ENCODE measurements at places on chromosomes 5 and 9.
A peak's percentile ranks its signal among the peaks of the same experiment; 100 is the strongest.

DNA sequence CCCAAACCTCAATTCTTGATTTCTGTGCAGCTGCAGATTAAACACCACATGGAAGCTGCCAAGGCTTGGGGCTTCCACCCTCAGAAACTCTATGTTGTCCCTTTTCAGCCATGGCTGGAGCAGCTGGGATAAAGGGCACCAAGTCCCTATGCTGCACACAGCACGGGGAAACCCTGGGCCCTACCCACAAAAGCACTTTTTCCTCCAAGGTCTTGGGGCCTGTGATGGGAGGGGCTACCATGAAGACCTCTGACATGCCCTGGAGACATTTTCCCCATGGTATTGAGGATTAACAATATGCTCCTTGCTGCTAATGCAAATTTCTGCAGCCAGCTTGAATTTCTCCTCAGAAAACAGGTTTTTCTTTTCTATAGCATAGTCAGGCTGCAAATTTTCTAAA, 41.8 kb upstream of the CDH9 start:
- no peak for DNase-seq

DNA sequence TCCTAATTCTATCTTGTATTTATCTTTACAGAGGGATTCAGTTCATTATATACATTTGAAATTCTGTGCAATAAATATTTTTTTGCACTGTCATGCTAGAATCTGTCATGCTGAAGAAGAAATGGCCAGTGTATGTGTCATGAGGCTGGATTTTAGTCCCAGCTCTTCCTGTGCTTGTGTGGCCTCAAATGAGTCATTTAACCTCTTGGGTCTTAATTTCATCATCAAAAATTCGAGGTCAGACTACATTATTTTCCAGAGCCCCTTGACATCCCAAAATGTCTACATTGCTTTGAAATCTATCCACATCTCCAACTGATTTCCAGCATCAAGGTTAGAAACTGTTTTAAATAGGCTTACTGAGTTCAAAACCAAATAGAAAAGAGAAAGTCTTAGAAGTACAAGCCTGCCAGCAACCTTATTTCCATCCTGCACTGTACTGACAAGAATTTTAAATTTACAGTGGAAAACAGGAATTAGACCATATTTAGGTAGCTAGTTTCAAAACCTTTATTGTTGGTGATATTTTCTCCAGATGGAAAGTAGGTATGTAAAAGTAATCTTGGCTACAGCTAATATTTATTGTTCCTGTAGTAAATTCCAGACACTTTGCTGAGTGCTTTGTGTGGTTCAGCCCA, 96.7 kb upstream of the MAMDC2 start:
- DNase-seq, result peak; percentile 94

GRCh38 chr9:128203707-128204551, 750 bp downstream of the DNM1 start:
- DNase-seq, result no peak

- no peak for DNase-seq
Observed at GRCh38 chr9:112013266-112013665, 116.7 kb downstream of the UGCG start.

DNA sequence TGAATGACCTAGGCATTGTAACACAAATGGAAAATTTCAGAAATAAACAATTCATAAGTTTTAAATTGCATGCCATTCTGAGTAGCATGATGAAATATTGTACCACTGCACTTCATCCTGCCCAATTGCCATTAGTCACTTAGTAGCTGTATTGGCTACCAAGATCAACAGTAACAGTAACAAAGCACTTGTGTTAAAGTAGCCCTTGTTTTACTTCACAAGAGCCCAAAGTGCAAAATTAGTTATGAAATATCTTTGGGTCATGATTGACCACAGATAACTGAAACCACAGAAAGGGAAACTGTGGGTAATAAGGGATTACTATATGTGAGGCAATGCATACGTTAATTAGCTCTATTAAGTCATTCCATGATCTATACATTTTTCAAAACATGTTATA, 33.3 kb upstream of the RORB start:
- no peak for DNase-seq

DNA sequence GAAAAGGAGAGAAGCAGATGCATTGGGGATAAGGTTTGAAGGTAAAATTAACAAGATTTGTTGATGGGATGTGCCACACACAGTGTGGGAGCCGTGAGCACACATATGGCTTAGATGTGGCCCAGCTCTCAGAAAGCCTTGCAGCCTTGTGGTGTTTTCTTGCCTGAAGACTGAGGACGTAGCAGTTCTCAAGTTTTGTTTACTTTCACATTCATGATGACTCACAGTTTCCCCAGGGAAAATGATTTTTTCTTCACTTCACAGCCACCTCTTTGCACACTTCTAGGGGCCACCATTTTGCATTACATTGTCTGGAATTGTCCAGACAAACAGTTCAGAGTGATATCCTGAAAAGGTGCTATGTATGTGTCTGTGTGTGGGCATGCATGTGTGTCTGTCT, 126.2 kb downstream of the BASP1 start:
- DNase-seq, result peak; percentile 33

- DNase-seq, result no peak
Observed at GRCh38 chr9:99894826-99895225, 11.6 kb upstream of the STX17 start.

- DNase-seq, result no peak
Observed at GRCh38 chr9:12194731-12195130, 498.5 kb upstream of the TYRP1 start.

All from kidney capillary endothelial cell (primary cell).